Endothelial cell (in vitro differentiated cells): ENCODE measurements at places on chromosomes 5 and 9.

DNA sequence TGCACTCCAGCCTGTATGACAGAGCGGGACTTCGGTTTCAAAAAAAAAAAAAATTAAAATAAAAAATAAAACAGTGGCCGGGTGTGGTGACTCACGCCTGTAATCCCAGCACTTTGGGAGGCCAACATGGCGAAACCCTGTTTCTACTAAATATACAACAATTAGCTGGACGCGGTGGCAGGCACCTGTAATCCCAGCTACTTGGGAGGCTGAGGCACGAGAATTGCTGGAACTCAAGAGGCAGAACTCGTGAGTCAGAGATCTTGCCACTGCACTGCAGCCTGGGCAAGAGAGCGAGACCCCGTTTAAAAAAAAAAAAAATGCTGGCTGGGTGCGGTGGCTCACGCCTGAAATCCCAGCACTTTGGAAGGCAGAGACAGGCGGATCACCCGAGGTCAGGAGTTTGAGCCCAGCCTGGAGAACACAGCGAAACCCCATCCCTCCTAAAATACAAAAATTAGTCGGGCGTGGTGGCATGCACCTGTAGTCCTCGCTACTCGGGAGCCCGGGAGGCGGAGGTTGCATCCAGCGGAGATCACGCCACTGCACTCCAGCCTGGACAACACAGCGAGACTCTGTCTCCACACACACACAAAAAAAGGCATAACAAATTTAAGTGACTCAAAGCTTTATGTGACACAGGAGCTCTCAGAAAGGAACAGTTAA lies 1.5 kb upstream of the NPM1 start:
- DNase-seq = no peak

DNA sequence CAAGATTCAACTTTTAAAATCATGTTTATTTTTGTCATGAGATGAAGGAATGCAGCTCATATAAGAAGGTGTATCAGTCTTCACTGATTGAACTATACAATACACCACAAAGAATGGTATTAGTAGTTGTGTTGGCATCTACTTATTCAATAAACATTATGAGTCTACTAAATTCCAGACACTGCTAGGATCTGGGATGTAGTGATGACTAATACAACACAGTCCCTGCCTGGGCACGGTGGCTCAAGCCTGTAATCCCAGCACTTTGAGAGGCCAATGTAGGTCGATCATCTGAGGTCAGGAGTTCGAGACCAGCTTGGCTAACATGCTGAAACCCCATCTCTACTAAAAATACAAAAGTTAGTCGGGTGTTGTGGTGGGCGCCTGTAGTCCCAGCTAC lies 171.4 kb upstream of the NFIB start:
- no peak for DNase-seq

DNA sequence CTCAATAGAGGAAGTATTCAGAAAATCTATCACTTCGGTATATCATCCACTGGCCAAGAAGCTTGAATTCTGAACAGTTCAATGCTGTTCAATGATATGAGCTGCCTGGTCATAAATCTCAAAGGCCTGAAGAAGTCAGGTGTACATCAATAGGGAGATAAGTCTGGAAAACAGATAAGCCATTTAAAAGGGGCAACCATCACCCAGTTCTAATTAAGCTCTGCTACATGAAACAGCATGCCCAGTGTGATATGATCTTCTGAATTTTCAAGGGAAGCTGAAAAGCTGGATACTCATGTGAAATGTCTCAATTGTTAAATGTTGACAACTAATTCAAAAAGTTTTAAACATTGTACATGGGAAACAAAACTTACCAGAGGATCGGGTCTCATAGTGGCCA lies 2020.7 kb upstream of the WWC1 start:
- DNase-seq = no peak

GRCh38 chr9:116394894-116395698 lies 241.5 kb downstream of the PAPPA start:
- DNase-seq = no peak

GRCh38 chr5:72623323-72623722 lies 116.1 kb upstream of the ZNF366 start:
- no peak for DNase-seq

GRCh38 chr9:108515856-108516255 lies 339.9 kb downstream of the ACTL7B start:
- DNase-seq = no peak

DNA sequence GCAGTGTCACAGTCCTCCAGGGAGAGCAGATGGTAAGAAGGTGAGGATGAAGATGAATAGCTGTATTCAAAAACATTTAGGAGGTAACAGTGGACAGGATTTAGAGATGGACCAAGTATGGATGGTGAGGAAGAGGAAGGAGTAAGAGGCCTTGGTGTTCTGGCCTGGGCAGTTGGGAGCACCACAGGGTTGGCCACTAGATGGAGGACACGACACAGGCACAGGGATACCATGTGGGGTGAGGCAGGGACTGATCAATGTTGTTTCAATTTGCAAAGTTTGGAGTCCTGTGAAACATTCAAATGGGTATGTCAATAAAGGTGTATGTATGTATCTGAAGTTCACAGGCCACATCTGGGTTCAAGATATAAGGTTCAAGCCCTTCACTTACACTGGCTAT lies 141.1 kb upstream of the RASEF start:
- DNase-seq = no peak

- no peak for DNase-seq
Measured at GRCh38 chr9:13141629-13142028, 137.9 kb downstream of the MPDZ start.

GRCh38 chr9:100714372-100715099 lies 136.7 kb downstream of the CAVIN4 start:
- peak; percentile 85 for DNase-seq

DNA sequence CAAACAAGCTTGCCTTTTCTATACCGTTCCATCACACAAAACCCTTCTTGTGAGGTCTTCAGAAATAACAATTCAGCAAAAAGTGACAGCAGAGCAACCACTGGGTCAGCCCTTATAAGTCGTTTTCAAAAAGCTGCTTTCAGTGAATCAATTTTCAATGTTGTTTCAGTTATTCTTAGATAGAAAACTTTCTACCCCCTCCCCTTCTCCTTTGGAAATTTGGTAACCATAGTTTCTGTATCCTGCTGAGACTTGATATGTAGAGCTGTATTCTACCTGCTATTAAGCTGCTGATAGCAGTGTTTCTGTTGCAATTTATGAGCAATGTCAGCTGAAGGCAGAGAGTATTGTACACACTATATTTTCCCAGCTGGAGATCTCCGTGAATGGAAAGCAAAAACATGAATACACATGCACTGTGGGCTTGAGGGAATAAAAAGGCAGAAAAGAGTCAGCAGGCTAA lies 75.7 kb downstream of the ZNF608 start:
- no peak for DNase-seq

GRCh38 chr5:124292322-124292855 lies 454.1 kb downstream of the ZNF608 start:
- no peak for DNase-seq

DNA sequence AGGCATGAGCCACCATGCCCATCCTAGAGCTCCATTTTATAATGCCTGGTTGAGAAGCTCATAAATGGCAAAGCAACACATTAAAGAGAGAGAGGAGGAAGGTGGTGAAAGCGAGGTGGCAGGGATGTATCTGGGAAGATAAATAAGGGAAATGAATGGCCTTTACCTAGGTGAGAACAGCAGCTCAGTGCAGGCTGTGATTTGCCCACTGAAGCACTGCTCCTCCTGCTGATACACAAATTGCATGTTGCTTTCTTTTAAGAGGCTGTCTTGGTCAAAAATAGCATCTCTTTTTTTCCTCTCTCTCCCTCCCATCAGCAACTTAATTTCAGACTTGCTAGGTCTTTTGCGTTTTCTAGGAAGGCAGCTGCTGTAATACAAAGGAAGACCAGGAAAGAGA lies 258.9 kb downstream of the FAM114A2 start:
- DNase-seq = no peak

DNA sequence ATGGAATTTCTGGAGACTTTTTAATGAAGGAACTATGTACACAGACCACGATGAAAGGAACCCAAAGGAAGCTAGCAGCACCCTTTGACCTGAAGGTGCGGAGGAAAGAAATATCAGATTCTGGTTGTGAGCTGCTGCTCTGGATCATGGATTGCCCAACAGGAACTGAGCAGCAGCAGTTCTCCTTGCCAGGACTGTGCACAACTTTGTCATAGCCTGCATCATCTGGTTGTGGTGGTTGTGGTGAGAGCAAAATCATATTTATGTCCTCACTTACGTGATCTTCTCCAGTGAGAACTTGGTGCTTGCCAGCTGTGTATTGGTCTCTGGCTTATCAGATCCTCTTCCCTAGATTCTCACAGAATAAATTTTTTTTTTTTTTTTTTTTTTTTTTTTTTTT lies 70.7 kb upstream of the LPAR1 start:
- no peak for DNase-seq

- no peak for DNase-seq
Measured at GRCh38 chr9:34230556-34230955, 51.7 kb downstream of the UBAP1 start.

DNA sequence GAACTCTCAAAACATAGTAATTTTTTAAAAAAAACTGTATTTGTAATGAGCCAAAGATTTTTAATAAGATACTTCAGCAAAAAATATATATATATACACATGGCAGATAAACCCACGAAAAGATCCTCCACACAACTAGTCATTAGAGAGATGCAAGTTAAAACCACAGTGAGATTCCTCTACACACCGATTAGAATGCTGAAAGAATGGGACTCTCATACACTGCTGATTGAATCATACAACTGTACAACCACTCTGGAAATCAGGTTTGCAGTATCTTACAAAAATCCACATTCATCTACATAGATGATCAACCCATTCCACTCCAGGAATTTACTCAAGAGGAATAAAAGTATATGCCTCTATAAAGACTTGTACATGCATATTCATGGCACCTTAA lies 43.7 kb downstream of the RASEF start:
- DNase-seq = no peak

GRCh38 chr9:121896545-121896943 lies 196.6 kb downstream of the TTLL11 start:
- no peak for DNase-seq

DNA sequence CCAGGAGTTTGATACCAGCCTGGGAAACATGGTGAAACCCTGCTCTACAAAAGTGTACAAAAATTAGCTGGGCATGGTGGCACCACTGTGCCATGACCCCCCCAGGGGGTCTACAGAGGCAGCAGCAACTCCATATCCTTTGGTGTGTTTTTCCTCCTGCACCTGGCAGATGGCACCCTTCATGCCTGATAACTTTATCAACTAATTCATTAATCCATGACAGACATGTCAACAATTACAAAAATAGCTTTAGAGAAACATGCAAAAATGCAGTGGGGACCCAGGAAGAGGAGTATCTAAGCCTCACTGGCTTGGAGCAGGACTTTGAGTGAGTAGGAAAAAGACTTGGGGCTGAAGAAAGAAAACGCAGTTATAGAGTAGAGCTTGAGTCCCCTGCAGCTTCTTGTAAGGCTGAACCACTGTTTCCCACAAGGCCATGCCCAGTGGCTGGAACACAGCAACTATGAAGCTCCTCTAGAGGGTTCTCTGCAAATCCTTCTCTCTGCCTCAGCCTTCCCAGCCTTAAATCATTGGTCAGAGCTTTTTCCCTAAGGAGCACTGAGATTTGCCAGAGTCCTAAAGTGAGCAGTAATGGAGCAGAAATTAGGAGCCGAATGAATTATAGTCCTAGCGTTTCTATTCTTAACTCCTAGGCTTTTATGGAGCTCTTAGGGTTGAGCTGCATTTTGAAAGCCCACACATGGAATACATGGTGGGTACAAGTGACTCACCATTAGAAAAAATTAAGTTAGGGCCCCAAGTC lies 25.5 kb upstream of the B4GALT1 start:
- no peak for DNase-seq

GRCh38 chr5:80576383-80576782 lies 6.3 kb upstream of the ANKRD34B start:
- no peak for DNase-seq

DNA sequence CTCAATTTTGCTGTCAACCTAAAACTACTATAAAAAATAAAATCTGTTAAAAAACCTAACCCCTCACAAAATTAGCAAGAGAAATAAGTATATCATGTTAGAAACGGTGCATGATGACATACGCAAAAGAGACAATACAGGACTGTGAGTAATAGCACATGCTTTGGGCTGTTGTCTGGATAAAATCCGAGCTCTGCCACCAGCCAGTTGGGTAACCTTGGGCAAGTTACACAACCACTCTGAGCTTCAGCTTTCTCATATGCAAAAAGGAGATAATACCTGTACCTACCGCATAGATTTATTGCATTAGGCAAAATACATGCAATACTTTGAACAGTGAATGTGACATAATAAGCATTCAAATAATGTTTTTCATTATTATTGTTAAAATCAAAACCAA lies 481.7 kb downstream of the TLE1 start:
- DNase-seq = no peak

DNA sequence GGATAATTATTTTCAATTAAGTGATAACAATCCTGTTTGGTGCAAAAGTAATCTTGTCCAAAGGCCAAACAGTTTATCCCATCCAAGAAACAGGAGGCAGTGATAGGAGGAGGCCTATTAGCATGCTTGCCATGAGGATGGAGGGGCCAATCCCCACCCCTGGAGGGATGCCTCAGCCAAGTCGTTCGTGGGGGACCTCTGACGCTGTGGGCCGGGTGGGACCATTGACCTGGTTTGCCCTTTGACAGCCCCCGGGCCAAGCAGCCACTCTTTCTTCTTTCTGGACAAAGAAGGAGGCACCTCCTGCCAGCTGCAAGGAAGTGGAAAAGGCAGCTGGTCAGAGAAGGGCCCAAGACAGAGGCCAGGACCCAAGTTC lies 39.5 kb upstream of the GRHPR start:
- DNase-seq = no peak

- DNase-seq = peak; percentile 52
Measured at GRCh38 chr5:26482810-26483375, 555.5 kb downstream of the CDH9 start.

DNA sequence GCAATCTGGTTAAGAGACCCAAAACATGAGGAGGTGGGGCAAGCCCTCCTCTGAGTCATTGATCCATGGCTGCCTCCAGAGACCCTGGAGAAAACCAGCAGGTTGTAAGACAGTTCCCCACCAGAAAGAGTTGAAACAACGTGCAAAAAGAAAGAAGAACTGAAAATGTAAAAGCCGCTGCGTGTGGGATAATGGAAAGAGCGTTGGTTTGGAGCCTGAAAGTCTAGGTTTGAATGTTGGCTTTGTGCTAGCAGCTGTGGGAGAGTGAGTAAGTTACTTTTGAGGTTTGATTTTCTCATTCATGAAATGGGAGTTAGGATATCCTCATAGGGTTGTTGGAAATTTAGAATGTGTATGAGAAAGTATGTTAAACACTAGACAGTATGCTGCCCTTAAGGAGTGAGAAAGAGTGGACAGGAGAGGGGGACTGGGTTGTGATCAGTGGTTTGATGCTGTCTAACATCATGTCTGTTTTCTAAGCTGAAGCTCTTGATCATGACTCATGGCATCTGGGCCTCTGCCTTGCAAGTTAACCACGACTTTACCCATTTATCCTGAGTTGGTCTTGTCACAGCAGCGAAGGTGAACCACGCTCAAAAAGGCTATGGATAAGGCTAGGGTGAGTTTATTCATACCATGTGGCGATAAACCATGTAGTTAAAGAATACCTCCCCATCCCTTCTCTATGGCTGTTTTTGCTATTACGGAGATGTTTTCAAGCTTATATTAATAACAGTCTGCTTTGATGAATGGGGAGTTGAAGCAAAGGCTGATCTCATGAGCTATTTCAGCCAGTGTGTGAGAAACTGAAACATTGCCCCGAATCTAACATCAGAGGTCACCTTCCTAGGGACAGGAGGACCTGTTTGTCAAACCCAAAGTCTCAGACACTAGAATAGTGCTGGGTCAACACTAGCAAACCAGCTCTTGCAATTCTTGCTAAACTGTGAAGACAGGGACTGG lies 41.3 kb downstream of the ZNF366 start:
- DNase-seq = no peak
